Muscle of leg (tissue), 16 donors: ENCODE measurements at places on chromosomes 12 and 14.

GRCh38 chr12:123905319-123905925, 67.2 kb downstream of the CCDC92 start:
- H3K27me3 ChIP-seq = peaks cover 5% of the 10 kb centered on the region
- H3K4me3 ChIP-seq = no peak overlapping the region
- DNase-seq = peak; percentile 55
- no peaks in the 10 kb centered on the region for H3K36me3 ChIP-seq
- no peak overlapping the region for H3K27ac ChIP-seq
- peaks cover 29% of the 10 kb centered on the region for H3K4me1 ChIP-seq

DNA sequence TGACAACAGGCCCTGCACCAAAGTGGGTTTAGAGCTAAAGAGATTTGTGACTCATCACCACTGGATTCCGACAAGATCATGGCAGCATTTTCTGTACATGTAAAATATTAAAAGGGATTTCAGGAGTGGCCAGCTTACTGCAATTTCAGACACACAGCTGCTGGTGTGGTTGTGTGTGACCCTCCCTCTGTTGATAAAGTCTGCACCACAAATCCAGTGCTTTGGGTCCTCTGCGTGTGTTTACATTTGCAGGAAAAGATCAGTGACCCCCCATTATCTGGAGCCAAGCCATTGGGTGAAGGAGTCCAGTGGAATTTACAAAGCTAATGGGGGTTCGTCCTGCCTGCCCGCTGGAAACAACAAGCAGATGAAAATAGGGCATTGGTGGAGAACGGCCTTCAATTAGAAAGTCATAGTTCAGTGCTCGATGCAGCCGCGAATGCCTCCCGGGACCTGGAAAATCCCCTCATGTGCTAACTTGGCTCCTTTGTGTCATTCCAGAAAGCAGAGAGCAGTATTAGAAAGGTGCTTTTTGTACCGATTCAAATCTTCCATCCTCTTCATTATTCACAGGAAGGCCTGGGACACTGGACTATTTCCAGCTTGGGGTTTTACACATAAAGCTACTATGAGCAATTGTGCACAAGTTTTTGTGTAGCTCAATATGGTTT, 188.5 kb upstream of the TMEM132C start:
- peaks cover 8% of the 10 kb centered on the region for H3K4me1 ChIP-seq
- H3K36me3 ChIP-seq = no peaks in the 10 kb centered on the region
- H3K27ac ChIP-seq = no peak overlapping the region
- no peak overlapping the region for H3K4me3 ChIP-seq

- H3K36me3 ChIP-seq = no peaks in the 10 kb centered on the region
- no peak for DNase-seq
- H3K27me3 ChIP-seq = peaks cover 15% of the 10 kb centered on the region
- H3K4me1 ChIP-seq = peaks cover 13% of the 10 kb centered on the region
Measured at GRCh38 chr12:114729731-114730130, 45.8 kb upstream of the TBX3 start.

DNA sequence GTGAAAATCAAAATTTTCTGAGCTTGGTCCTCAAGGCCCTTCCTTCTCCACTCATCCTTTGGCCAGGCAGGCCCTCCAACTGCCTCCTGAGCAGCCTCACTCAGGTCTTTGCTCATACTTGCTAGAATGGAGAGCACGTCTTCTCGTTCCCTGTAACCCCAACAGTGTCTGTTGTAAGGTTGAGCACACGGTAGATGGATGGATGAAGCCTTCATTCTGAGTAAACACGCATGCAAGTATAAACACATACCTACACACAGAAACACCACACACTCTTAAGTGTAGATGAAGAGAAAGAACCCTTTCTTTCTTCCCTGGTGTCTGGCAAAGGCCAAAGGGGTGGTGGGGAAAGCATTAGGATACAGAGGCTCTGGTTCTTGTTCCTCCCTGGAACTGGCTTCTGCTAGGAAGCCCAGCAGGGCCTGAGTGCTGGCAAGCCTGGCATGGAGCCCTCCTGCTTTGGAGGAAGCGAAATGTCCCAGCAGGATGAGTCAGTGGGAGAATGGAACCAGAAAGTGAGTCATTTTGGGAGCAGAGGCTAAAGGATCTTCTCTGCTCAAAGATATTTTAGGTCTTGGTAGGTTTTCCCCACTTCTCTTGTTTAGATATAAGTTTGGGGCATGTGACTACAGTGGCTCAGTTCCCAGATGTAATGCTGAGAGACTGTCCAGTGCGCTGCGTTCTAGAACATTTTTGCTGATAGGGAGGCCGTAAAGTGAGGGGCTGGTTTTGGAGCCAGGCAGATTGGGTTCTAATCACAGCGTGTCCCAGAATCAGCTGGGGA, 127.4 kb downstream of the CACNA1C start:
- H3K27me3 ChIP-seq = peaks cover 9% of the 10 kb centered on the region
- DNase-seq = peak; percentile 54
- H3K27ac ChIP-seq = no peak overlapping the region
- H3K36me3 ChIP-seq = no peaks in the 10 kb centered on the region

- peaks cover 26% of the 10 kb centered on the region for H3K4me1 ChIP-seq
- no peak overlapping the region for H3K4me3 ChIP-seq
- no peak for DNase-seq
Measured at GRCh38 chr14:76313303-76313702, 62.6 kb upstream of the ESRRB start.
